ENCODE measurements at places on chromosomes 13 and 19. TPM values are rescaled to one million over a fixed set of nuclear protein-coding genes. Genes with fewer than 3 reads are reported as not detected.

The SLITRK5 gene
- total RNA-seq: not detected

The ZNF415 gene
- total RNA-seq: 0.35 TPM

The CCDC122 gene
- 2.0 TPM for total RNA-seq

The CLEC11A gene
- 0.61 TPM for total RNA-seq

The RASL11A gene
- 0.70 TPM for total RNA-seq

The NCAN gene
- total RNA-seq: not detected

The C1QTNF9 gene
- total RNA-seq: not detected

The KXD1 gene
- 113 TPM for total RNA-seq

The ADGRE3 gene
- not detected for total RNA-seq

The APLP1 gene
- 2.0 TPM for total RNA-seq

The LILRA2 gene
- total RNA-seq: not detected

The FCHO1 gene
- total RNA-seq: 58.4 TPM

The ZNF256 gene
- total RNA-seq: 7.6 TPM

The CBLC gene
- not detected for total RNA-seq

The ZNF560 gene
- total RNA-seq: not detected

The PTGIR gene
- total RNA-seq: 1.8 TPM

The SPRYD7 gene
- total RNA-seq: 3.3 TPM

The CGB2 gene
- total RNA-seq: not detected

The CEACAM3 gene
- not detected for total RNA-seq

The SYNGR4 gene
- not detected for total RNA-seq

The GDF15 gene
- total RNA-seq: not detected

The ZNF471 gene
- total RNA-seq: 0.77 TPM

The SUGP1 gene
- total RNA-seq: 71.1 TPM

The TEX101 gene
- not detected for total RNA-seq

All from activated CD8-positive, alpha-beta memory T cell treated with anti-CD3 and anti-CD28 coated beads, Interleukin-2, amount 10 ng/mL, durations not matched to agents 7 days and 5 days (primary cell).